ENCODE measurements at places on chromosomes 2 and 18.

GRCh38 chr2:16155766-16156165 is 215.4 kb downstream of the MYCN start:
- no peak for DNase-seq

DNA sequence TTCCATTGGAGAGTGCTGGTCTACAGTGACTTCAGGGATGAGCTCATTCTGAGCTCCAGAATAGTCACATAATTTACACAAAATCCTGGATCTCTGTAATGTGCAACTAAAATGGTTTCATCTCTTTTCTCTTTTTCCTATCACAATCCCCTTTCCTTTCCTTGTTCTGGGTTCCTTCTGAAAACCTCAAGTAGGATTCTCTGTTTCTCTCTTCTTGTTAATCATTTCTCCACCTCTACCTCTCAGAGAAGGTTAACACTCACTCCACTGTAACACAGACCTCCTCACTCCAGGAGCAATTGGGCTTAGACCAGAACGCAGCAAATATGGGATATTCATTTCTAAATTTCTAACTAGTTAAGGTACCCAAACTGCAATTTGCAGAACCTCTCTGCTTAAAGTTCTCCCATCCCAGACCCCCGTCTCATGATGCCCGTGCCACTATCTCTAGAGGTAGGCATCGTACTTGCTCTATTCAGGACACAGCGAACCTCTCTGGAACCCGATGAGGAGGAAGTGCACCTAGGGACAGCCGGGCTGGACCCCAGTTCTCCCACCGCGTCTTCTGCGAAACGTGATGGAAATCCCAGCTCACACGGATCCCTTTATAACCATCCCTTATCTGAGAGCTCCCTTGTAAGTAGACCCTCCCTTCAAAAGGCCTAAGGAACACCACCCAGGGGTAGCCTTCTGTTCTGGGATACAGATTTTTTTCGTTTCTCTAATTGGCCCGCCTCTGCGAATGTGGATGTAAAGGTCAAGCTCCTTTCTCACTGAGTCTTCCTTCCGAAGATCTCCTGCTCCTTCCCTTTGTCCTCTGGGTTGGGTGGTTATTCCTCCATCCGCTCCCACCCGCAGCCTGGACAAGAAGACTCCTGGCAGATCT is 1.3 kb downstream of the FOXI3 start:
- DNase-seq, result no peak

DNA sequence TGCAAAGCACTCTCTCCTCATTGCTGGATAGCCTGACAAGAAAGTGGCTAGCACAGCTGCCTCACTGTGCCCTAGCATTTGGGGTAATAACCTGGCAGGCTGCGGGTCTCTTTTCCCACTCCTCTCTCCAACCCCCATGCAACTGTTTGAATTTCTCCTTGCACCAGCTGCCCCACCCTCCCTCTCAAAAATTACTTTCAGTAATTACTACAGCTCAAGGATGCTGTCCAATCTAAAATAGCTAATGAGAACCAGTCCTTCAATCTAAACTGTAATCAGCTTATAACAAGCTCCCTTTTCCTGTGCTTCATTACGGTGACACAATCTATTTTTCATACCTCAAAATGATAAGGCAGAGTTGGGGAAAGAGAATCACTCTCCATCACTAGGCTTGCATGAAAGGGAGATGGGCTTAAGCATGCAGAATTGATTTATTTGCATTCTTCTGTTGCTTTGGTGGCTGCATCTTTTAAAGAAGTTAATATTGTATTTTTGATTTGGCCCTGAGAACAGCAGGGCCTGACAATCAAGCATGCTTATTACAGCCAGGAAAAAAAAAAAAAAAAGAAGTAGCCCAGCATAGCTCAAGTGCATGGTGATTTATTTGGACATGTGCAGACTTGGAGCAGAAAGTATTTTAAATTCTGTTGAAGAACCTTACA is 881.8 kb downstream of the SLC4A3 start:
- no peak for DNase-seq

GRCh38 chr2:55844986-55845385 is 78.6 kb downstream of the EFEMP1 start:
- no peak for DNase-seq

- no peak for DNase-seq
Measured at GRCh38 chr2:68292108-68292710, 27.5 kb downstream of the CNRIP1 start.

DNA sequence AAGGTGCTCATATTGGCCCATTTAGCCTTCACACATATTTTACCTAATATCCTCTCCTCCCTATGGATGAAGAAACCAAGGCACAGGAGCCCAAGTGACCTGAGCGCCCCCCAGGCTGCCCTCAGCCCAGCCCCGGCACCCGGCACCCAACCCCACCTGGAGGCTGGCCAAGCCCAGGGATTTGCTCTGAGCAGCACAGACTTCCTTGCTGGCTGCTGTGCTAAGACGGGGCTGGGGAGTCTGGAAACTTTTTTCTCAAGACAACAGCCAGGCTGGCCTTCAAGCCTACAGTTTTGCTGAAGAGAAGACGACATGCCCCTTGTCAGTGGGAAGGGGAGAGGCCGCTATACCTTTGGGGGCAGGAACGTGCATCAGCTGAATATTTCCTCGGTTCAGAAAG is 52.7 kb upstream of the LAMA1 start:
- no peak for DNase-seq

GRCh38 chr2:189465076-189465475 is 23.8 kb downstream of the WDR75 start:
- no peak for DNase-seq

GRCh38 chr18:48459465-48459864 is 50.3 kb upstream of the ZBTB7C start:
- DNase-seq, result no peak

- no peak for DNase-seq
Measured at GRCh38 chr2:232549655-232550353, 553 bp downstream of the TIGD1 start.

GRCh38 chr2:236857781-236858180 is 227.9 kb upstream of the COPS8 start:
- no peak for DNase-seq

DNA sequence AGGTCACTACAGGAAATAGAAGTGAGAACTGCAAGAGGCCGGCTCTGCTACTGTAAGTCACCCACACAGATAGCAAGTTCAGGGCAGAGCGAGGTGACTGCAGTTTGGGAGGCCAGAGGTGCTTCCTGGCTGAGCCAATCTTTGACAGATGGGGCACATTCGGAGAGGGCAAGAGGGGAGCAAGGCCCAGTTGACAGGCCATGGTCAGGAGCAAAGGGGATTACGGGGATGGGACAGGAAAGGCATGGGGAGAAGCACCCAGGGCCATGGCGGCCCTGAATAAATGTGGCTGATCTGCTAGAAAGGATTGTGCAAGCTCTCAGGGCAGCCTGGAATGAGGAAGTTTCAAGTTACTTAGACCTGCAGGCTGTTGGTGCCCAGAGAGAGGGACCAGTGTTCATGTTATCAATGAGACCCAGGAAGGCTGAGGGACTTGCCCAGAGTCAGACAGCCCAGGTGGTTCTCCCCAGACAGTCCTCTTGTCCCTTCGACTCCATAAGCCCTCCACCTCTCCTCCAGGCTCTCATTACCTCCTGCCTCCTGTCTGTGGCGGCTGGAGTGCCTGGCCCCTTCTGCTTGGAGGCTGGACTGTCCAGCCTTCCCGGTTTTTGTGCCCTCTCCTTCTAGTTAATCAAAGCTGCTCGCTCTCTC is 123.3 kb downstream of the CTIF start:
- DNase-seq, result no peak

DNA sequence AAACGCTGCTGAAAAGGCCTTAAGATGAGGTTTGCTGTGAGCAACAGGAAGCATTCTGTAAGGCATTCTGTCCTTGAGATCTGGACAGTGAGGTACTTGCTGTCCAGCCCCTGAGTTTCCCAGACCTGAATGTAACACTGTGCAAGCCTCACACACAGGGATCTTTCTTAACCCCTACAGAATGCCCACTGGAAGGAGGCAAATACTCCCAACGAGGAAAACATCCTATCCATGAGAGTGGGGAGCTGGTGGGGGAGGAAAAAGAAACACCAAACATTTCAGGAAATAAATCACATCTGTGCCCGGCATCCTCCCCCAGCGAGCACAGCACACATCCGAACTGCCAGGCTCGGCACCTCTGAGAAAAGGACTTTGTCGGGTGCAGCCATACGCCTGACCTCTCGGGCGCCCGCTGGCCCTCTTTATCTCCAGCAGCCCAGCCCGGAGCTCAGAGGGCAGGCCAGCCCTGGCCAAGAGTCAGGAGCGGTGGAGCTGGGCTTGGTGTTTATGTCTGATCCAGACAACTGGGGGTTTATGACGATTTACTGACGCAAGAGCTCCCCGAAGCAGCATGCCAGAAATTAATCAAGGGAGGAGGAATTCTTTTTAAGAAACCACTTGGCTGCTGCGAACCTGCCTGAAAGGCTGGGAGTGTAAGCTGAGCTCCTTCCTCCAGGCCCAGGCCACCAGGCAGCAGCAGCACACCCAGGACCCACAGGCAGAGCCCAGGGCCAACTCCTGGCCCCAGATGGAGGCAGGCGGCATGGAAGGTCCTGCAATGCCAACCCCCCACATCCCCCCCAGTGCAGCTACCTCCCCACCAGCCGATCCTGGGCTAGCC is 72.2 kb downstream of the HDAC4 start:
- DNase-seq, result peak; percentile 60

GRCh38 chr2:10559101-10559500 is 111.0 kb upstream of the ODC1 start:
- no peak for DNase-seq

DNA sequence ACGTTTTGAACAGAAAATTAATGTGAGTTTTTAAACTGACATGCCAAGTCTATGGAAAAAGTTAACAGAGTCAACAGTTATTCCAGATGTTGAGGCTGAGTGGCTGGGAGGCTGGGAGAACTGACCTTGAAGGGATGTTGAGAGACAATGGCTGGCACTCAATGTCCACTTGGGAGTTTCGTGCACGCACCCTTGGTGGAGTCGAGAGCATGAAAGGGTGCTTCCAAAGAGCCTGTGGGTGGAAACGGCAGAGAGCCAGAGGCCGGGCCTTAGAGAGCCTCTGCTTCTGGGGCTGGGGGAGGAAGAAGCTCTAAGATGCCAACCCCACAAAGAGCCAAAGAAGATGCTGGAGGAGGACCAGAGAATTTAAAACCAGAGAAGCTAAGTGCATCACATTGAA is 63.4 kb upstream of the L3MBTL4 start:
- no peak for DNase-seq

DNA sequence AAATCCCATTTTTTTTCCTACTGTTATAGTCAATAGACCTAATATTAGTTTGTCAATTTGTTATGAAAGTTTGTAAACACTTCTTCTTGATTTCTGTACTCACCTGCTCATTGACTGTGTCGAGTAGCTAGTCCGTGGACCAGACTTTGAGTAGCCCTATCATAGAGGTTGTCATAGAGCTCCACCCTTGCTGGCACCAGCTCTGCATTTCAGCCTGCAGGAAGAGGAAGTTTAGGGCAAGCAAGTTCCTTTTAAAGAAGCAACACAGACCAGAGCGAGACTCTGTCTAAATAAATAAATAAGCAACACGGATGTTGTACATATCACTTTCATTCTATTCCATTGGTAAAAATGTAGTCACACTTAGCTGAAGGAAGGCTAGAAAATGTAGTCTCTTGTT is 74.0 kb downstream of the MCFD2 start:
- no peak for DNase-seq

- no peak for DNase-seq
Measured at GRCh38 chr2:207504513-207505170, 25.1 kb upstream of the CREB1 start.

GRCh38 chr2:33984131-33984530 is 385.0 kb upstream of the FAM98A start:
- DNase-seq, result no peak

GRCh38 chr2:3154146-3154545 is 223.5 kb downstream of the EIPR1 start:
- peak; percentile 1 for DNase-seq

DNA sequence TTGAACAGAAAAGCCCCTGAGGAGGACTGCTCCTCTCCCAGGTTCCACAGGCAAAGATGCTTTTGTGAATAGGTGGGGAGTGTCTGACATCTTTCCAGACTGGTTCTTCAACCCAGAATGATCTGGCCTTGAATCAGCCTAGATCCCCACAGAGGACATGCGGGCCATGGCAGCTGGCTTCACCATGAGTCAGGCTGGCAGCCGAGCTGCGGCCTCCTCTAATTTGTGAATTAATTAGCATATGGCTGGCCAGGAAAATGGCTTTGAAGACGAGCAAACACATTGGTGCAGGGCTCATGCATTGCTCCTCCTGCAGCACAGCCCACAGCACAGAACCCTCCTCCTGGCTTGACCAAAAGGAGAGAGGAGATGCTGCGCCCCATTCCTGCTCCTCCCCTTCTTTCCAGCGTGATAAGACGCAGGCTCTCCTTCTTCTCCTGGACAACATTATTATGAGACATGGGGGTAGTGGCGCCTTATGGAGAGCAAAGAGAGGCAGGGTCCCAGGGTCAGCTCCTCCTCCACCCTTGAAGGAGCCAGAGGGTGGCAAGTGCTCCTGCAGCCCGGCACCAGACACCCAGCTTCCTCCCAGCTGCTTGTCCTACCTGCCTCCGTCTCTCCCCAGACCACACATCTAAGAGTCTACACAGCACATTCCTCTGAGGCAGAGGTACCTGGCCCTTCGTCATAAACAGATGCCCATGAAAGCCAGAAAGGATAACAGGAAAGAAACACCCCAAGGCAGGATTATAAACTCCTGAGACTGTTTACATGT is 66.7 kb downstream of the EDAR start:
- no peak for DNase-seq

GRCh38 chr2:137383391-137383790 is 580.9 kb upstream of the HNMT start:
- DNase-seq, result no peak

GRCh38 chr2:42085706-42086487 is 38.1 kb downstream of the PKDCC start:
- DNase-seq, result no peak

Data from kidney capillary endothelial cell (primary cell).